ENCODE measurements at places on chromosomes 7 and 10. TPM values are rescaled to one million over a fixed set of nuclear protein-coding genes. Genes with fewer than 3 reads are reported as not detected.

TSPAN33 gene
- 6.3 TPM for total RNA-seq

NAT16 gene
- total RNA-seq = not detected

C10orf105 gene
- not detected for total RNA-seq

RELN gene
- total RNA-seq = 5.1 TPM

ANKRD2 gene
- total RNA-seq = not detected

MAGI2 gene
- total RNA-seq = 18.3 TPM

SMURF1 gene
- 40.9 TPM for total RNA-seq

ATOH7 gene
- total RNA-seq = not detected

SLC16A12 gene
- 1.2 TPM for total RNA-seq

WBP1L gene
- 268 TPM for total RNA-seq

CYP3A4 gene
- not detected for total RNA-seq

Measured in thoracic aorta (tissue), 2 donors.